T-cell (primary cell): ENCODE measurements at places on chromosomes 4 and X.

- DNase-seq = no peak
These were observed 615.0 kb downstream of the TMA16 start for GRCh38 chr4:164109503-164109902.

- DNase-seq = no peak
These were observed 73.4 kb upstream of the PLS3 start for GRCh38 chrX:115487608-115488007.

GRCh38 chr4:82753725-82754410 lies 44.7 kb downstream of the SCD5 start:
- no peak for DNase-seq

DNA sequence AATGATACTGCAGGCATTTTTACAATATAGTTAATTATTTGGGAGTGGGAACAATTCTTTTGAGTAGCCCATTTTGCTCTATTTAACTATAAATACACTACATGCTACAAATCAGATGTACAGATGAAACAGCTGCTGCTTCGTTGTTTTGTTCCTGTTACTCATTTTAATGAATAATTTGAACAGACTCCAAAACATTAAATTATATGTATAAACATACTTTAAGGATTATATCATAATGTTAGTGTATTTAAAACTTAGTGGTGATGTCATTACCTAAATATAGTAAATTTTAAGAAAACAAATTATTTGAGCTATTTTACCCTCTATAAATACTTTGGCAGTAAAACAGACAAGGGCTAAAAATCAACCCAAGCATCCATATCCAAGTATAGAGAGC lies 60.7 kb downstream of the GAB1 start:
- no peak for DNase-seq

DNA sequence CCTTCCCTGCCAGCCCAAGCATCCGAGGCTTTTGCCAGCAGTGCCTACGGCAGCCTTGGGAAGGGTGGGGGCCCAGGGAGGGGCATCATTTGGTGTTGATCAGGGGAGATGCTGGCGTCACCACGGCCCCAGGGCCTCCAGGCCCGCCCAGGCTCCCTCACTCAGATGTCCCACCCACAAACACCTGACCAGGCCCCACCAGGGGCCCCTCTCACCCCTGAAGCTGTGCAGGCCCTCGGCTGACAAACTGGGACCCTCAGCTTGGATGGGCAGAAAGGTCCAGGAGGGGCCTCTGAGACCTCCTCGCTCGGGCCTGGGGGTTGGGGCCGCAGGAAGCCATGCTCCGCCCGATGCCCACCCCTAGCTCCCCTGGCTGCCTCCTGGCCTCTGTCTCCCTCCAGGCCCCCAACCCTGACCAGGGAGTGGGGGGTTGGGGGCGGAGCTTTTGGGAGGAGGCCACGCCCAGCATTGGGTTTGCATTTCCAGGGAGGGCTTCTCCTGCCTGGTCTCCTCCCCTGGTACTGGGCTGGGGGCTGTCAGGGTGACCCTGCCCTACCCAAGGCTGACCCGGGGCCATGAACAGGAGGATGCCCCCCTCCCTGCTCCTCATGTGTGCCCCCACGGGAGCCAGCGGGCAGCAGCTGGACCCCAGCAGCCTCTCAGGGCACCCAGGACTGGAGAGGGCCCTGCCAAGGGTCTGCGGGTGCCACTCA lies 33.4 kb upstream of the SPON2 start:
- DNase-seq = no peak

- no peak for DNase-seq
These were observed 60.8 kb downstream of the SHROOM2 start for GRCh38 chrX:9847071-9847470.

DNA sequence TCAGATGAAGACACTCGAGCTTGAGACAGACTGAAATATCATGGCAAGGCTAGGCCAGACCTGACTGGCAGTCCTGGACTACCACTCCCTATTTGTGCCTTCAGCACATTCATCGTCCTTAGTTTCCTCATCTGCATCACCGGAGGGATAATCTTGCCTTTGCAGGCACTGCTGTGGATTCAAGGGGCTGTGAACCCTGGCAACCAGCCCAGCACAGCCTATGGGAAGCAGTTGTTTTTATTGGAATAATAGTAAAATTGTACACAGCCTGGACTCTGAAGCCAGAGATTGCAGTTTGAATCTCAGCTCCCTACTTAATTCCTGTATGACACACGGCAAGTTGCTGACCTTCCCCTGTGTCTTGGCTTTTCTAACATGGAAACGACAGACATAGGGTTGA lies 161.0 kb downstream of the NSUN7 start:
- no peak for DNase-seq

- DNase-seq = no peak
These were observed 230.0 kb upstream of the GPC4 start for GRCh38 chrX:133645256-133645655.

DNA sequence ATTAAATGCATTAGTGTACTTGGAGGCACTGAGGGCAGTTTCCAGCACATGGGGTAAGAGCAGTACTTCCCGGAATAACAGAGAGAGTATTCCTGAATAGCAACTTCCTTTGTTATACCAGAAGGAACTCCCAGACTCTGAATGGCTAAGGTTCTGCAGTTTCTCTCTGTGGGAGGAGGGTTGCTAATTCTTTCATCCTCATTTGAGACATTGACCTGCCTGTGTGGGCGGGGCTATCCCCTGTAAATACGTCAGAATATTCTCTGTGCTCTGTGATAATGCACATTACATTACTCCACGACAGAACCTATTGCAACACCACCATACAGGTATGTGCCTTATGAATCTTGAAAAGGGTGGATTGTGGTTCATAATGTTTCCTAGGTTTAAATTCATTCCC lies 52.7 kb downstream of the SPINK2 start:
- DNase-seq = no peak

DNA sequence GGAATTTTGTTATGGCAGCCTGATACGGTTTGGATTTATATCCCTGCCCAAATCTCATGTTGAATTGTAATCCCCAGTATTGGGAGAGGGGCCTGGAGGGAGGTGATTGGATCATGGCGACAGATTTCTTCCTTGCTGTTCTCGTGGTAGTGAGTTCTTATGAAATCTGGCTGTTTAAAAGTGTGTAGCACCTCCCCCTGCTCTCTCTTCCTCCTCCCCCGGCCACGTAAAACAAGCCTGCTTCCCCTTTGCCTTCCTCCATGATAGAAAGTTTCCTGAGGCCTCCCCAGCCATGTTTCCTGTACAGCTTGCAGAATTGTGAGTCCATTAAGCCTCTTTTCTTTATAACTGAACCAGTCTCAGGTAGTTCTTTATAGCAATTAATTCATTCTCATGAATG lies 37.9 kb downstream of the SUPT20HL2 start:
- DNase-seq = no peak

DNA sequence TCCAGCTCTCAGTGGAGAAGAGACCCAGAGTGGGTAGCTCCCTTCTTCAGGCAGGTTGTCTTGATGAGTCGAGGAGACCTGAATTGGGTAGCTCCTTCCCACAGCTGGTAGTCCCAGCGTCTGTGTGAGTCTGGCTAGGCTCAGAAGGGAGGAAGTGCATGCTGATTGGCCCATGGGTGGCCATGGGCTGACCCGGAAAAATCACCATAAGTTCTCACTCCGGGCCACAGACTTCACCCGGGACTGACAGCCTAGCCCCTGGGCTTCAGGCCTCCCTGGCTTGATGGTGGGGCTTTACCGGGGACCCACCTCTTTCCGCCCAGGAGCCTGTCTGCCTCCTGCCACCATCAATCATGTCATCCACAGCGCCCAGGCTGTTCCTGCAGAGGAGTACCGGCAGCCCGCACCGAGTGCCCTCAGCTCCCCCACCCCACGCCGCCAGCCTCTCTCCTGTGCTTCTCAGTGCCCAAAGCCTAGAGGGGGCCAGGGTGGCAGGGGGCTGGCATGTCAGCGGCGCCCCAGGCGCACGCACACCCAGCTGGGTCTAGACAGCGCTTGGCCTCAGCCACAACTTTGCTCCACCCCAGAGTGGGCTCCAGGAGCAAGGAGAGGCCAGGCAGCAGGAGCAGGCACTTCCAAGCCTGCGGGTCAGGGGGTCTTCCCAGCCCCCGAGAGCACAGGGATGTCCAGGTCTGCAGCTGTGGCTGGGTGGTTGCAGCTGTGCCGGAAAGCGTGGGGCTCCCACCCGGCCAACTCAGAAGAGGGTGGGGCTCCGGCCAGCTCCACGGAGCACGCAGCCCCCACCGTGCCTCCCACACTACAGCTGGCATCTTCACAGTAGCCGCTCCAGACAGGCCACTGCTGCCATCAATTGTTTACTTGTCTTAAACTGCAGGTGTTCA lies 16.1 kb upstream of the SAT1 start:
- DNase-seq = no peak

- no peak for DNase-seq
These were observed 174.6 kb upstream of the PGRMC2 start for GRCh38 chr4:128462103-128462783.

GRCh38 chr4:86414686-86415085 lies 54.8 kb upstream of the MAPK10 start:
- DNase-seq = no peak

GRCh38 chr4:161291222-161291621 lies 872.6 kb downstream of the FSTL5 start:
- DNase-seq = no peak

DNA sequence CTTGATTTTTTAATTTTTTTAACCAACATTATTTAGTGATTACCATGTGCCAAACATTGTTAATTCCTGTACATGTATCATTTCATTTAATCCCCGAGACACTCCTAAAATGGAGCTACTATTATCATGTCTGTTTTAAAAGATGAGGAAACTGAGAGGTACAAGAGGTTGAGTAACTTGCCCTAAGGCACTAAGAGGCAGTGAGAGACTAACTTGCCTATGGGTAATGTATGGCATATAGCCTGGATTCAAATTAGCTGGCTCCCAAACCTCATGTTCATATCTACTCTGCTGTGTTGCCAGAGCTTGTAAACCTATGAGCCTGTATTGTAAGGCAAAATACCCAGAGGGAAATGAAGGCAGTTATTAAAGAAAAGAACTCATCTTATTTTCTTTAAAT lies 443.6 kb downstream of the IL15 start:
- DNase-seq = no peak

- no peak for DNase-seq
These were observed 611 bp downstream of the TEX11 start for GRCh38 chrX:70907900-70908299.

GRCh38 chr4:126338548-126338947 lies 1023.8 kb downstream of the FAT4 start:
- no peak for DNase-seq

DNA sequence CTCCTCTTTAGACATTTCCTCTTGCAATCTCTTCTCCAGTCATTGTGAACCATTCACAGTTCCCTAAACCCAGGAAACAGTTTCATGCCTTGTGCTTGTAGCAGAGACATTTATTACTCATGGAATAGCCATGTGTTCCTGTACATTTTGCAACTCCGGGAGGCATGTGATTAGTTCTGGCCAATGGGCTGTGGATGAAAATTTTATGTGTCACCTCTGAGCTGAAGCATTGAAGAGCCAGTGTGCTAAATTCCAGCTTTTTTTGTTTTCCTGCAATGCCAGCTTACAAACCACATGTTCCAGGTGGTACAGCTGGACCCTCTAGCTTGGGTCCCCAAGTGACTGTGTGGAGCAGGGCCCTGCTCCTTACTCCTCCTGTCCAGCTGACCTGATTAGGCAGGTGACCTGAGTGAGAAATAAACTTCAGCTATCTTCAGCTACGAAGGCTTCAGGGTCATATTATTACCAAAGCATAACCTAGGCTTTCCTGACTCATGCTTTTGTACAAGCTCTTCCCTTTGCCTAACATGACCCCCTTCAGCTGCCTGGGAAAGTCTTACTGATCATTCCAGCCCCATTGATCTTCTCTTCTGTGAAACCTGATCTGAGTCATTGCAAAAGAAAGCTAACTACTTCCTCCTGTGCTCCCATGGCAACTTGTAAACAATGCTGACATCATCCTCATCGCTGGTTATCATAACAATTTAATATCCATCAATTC lies 200.4 kb downstream of the PTTG2 start:
- no peak for DNase-seq

DNA sequence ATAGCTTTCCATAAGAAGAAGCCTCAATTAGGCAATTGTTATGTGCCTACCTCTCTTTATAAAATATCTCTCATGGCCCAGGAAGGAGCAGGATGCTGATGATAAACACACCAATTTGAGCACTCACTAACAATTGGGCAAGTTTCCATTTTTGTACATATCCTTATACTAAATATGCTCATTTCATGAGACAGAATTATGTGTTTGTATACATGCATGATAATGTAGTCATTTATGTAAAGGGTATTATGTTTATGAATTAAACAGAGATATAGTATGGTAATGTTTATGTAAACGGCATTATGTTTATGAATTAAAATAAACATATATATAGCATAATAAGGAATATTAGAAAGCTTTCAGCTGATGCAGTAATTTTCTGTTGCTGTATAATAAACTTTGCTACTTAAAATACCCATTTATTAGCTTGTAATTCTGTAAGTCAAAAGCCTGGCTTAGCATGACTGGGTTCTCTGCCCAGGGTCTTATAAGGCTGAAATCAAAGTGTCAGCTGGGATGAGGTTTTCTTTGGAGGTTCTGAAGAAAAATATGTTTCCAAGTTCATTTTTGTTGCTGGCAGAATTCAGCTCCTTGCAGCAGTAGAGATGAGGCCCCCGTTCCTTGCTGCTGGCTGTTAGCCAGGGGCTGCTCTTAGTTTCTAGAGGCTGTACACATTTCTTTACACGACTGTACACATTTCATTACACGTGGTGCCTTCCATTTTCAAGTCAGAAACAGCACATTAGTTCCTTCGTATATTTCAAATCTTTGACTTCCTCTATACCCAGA lies 89.0 kb downstream of the GLRA2 start:
- no peak for DNase-seq

GRCh38 chr4:42151568-42152506 lies 618 bp downstream of the BEND4 start:
- DNase-seq = no peak

DNA sequence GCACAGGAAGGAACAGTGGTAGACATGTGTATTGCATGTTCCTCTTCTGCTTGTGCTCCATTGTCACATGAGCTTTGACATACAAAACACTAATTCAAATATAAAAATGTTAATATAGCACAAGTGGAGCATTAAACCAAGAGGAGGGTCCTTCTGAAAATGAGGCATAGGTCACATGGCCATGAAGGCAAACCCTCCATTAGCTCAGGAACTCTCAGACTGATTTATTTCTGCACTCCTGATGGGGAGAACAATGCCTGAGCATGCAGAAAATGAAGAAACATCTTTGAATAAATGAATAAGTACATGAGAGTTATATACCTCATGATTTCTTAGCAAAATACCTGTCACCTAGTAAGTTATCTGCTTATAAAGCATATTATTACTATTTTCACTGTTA lies 769.2 kb upstream of the EPHA5 start:
- no peak for DNase-seq

- no peak for DNase-seq
These were observed 19.2 kb upstream of the BCOR start for GRCh38 chrX:40116925-40117324.

GRCh38 chr4:173511787-173512361 lies 18.2 kb downstream of the HAND2 start:
- no peak for DNase-seq
